ENCODE measurements at places on chromosomes 5 and 9. TPM values are rescaled to one million over a fixed set of nuclear protein-coding genes. Genes with fewer than 3 reads are reported as not detected.
A peak's percentile ranks its signal among the peaks of the same experiment; 100 is the strongest.

- DNase-seq, result no peak
Measured at GRCh38 chr9:82091610-82092009, 103.0 kb downstream of the SPATA31D1 start.

DNA sequence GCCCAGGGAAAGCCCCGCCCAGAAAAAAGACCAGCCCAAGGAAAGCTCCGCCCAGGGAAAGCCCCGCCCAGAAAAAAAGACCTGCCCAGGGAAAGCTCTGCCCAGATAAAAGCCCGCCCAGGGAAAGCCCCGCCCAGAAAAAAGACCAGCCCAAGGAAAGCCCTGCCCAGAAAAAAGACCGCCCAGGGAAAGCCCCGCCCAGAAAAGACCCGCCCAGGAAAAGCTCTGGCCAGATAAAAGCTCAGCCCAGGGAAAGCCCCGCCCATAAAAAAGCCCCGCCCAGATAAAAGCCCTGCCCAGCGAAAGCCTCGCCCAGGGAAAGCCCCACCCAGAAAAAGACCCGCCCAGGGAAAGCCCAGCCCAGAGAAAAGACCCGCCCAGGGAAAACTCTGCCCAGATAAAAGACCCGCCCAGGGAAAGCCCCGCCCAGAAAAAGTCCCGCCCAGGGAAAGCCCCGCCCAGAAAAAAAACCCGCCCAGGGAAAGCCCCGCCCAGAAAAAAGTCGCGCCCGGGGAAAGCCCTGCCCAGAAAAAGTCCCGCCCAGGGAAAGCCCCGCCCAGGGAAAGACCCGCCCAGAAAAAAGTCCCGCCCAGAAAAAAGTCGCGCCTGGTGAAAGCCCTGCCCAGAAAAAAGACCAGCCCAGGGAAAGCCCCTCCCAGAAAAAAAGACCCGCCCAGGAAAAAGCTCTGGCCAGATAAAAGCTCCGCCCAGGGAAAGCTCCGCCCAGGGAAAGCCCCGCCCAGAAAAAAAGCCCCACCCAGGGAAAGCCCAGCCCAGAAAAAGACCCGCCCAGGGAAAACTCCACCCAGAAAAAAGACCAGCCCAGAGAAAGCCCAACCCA lies 11.9 kb downstream of the GRIN1 start:
- DNase-seq, result no peak

GRCh38 chr9:104914466-104914865 lies 13.5 kb downstream of the ABCA1 start:
- DNase-seq, result no peak

Gene ECSCR
- 32.3 TPM for total RNA-seq

Gene ERAP2
- 14.8 TPM for total RNA-seq

GRCh38 chr9:130901498-130902203 lies 5.0 kb upstream of the QRFP start:
- no peak for DNase-seq

GRCh38 chr5:113809626-113810025 lies 296.1 kb downstream of the YTHDC2 start:
- no peak for DNase-seq

GRCh38 chr5:56377573-56377972 lies 144.4 kb upstream of the ANKRD55 start:
- no peak for DNase-seq

Gene FAM53C
- 25.6 TPM for total RNA-seq

Gene PCDHB13
- 4.9 TPM for total RNA-seq

GRCh38 chr5:142484821-142485387 lies 160.1 kb upstream of the SPRY4 start:
- DNase-seq, result no peak

DNA sequence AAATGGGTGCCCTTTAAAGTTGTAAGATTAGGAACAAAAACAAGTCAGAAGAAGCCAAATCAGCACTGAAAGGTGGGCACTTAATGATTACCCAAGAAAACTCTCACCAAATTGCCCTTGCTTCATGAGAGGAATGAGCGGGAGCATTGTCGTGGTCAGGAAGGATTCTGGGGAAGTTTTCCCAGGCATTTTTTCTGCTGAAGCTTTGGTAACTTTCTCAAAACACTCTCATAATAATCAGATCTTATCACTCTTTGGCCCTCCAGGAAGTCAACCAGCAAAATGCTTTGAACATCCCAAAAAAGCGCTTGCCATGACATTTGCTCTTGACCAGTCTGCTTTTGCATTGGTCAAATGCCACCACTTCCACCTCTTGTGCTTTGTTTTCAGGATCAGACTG lies 10.4 kb upstream of the PCDHGC3 start:
- no peak for DNase-seq

Gene GLE1
- 19.3 TPM for total RNA-seq

- no peak for DNase-seq
Measured at GRCh38 chr5:171975262-171975876, 31.1 kb downstream of the FBXW11 start.

DNA sequence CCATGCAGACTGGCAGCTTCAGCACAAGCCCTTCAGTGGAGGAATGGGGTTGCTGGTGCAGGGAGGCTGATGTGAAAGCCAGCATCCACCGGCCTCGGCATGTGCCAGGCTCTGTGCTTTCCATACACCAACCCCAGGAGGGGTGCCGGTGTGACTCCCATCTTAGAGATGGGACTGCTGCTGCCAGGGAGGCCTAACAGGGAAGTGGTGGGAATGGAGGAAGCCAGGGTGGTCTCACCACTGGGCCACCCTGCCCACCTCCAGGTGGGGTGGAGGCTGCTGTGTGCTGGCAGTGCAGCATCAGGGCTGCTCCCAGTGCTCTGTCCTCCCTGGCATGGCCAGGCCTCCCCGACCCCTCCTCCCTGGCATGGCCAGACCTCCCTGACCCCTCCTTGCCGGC lies 32.8 kb upstream of the PITX1 start:
- DNase-seq, result no peak

GRCh38 chr5:31347552-31347905 lies 154.0 kb downstream of the CDH6 start:
- no peak for DNase-seq

Gene AMACR
- total RNA-seq, result 7.6 TPM

- DNase-seq, result no peak
Measured at GRCh38 chr5:25009063-25009462, 364.3 kb upstream of the CDH10 start.

DNA sequence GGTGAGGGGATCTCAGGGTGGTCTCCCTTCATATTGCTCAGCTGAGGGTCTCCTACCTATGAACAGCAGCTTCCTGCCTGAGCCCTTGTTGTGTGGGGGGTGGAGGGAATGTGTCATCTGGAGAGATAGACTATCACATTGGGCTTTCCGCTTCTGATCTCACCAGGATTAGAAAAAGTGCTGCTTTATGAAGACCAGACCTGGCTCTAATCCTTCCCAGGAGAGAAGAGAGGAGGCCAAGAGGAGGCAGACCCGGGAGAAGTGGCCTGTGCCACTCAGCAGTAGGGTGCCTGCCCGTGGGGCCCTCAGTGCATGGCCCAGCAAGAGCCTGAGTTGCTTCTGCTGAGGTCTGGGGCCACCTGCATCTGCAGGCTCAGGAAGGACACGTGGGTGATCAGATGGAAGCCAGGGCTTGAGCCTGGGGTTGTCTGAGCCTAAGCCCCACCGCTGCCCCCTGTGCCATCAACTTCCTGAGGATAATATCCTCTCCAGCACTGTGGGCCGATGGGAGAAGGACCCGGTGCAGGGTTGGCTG lies 22.1 kb upstream of the COL5A1 start:
- peak; percentile 36 for DNase-seq

GRCh38 chr9:111094433-111094924 lies 56.2 kb upstream of the LPAR1 start:
- no peak for DNase-seq

- no peak for DNase-seq
Measured at GRCh38 chr5:95760273-95761191, 29.4 kb downstream of the RHOBTB3 start.

Gene DAB2IP
- 70.7 TPM for total RNA-seq

- DNase-seq, result peak; percentile 73
Measured at GRCh38 chr5:76787237-76787636, 31.6 kb upstream of the F2RL1 start.

GRCh38 chr9:22257026-22257816 lies 189.4 kb upstream of the DMRTA1 start:
- DNase-seq, result no peak

Gene NR2F1
- total RNA-seq, result 181 TPM

Gene PCDHB11
- 9.9 TPM for total RNA-seq

DNA sequence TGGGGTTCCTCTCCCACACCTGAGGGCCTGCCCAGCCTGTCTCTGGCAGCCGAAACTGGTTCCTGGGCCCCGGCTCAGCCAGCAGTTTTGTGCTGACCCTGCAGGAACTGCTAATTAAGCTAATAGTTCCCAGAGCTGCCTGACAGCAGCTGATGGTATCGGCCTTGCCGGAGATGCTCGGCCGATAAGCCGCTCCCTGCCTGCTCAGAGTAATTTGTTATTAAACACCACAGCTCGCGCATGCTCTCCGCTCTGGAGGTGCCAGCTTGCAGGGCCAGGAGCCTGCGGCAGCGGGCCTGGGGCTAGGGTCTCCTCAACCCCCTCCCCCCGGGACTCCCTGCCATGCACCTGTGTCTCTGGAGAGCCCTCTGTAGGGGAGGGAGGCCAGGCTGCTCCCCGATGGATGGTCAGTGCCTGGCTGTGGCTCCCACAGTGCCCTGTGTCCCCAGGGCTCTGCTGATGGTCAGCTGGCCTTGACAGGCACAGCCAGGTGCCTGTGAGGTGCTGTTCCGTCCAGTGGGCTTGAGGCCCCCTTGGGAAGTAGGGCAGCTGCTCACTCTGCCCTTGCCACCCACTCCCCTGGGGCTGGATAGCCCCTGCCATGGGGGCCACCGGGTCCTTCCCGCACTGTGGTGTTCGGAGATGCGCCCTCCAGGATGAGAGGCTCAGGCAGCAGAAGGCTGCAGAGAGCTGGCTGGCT lies 41.7 kb downstream of the RXRA start:
- no peak for DNase-seq

GRCh38 chr9:85743275-85744128 lies 1.7 kb upstream of the AGTPBP1 start:
- DNase-seq, result no peak

Gene PRRC2B
- total RNA-seq, result 252 TPM

Data from sciatic nerve (tissue), 2 donors.